ENCODE measurements at places on chromosomes 16 and 17. TPM values are rescaled to one million over a fixed set of nuclear protein-coding genes. Genes with fewer than 3 reads are reported as not detected.
A peak's percentile ranks its signal among the peaks of the same experiment; 100 is the strongest.

- no peak for DNase-seq
These were observed 21.8 kb upstream of the ZKSCAN2 start for GRCh38 chr16:25279491-25279890.

DNA sequence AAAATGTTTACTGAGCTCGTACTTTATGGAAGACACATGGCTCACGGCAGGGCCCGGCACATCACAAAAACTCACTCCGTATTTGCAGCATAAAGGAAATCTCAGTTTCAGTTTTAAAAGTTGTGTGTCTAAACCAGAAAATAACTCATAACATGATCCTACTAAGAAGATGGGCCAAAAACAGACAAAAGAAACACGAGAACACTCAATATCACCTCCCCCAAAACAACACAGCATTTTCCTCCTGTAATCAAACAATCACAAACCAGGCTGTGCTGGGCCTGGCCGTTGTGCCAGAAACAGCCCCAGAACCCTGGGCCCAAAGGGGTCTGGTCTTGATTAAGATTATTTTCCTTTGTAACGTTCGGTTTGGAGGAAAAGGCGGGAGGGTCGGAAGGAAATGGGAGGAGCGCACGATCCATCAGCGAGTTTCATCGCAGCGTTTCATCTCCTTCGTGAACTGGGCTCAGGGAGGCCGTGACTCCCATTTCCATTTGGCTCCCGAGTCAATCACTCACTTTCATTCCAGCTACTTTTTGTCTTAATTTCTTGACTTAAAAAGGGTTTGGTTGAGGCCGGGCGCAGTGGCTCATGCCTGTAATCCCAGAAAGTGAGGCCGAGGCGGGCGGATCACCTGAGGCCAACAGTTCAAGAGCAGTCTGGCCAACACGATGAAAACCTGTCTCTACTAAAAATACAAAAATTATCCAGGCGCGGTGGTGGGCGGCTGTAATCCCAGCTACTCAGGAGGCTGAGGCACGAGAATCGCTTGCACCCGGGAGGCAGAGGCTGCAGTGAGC is 61.4 kb downstream of the NXN start:
- DNase-seq = no peak

DNA sequence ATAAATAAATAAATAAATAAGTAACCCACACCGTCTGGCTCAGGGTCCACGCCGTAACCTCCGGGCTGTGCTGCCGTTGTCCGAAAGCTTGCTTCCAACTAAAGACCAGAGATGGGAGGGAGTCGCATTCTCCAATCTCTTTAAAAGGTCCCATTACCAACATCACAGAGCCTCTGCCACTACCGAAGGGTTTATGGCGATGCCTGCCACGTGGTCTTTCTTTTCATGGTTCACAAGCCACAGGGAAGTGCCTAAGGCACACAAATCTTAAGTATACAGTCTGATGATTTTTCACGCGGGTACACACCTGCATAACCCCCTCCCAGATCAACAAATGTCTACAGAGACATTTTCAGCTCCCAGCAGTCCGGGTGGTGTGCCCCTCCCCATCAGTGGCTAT is 1.4 kb downstream of the COTL1 start:
- DNase-seq = no peak

DNA sequence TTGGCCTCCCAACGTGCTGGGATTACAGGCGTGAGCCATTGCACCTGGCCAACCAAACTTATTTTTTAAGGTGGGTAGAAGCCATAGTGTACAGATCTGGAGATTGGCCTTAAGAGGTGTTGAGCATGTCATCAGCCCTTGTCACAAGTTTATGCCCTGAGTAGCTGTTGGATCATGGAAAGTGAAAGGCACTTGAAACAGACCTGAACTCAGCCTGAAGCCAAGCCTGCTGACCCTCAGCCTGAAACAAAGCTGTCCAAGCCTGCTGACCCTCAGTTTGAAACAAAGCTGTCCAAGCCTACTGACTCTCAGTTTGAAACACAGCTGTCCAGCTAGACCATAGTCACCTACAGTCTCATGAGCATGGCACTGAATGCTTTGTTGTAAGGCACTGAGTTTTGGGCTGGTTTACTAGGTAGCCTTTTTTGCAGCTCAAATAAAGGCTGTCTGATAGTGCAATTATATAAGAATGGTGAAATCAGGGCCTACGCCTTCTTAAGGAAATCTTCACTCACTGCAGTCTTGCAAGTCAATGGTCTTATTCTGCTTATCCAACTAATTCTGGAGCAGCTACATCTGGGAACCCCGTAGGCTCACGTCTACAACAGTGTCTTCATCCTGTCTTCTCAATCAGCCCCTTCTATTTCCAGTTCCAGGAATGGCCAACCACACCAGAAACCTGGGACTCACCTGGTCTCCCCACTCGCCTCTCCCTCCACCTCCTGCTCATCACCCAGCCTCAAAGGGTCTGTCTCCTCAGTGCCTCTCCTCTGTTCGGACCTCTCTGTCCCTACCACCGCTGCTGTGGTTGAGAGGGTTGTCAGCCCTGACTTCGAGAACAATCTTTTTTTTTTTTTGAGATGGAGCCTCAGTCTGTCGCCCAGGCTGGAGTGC is 2.9 kb upstream of the NPIPB15 start:
- no peak for DNase-seq

GRCh38 chr16:67548265-67549126 is 13.8 kb upstream of the CTCF start:
- peak; percentile 58 for DNase-seq

GRCh38 chr17:62793919-62794665 is 14.0 kb downstream of the MARCHF10 start:
- DNase-seq = no peak

DNA sequence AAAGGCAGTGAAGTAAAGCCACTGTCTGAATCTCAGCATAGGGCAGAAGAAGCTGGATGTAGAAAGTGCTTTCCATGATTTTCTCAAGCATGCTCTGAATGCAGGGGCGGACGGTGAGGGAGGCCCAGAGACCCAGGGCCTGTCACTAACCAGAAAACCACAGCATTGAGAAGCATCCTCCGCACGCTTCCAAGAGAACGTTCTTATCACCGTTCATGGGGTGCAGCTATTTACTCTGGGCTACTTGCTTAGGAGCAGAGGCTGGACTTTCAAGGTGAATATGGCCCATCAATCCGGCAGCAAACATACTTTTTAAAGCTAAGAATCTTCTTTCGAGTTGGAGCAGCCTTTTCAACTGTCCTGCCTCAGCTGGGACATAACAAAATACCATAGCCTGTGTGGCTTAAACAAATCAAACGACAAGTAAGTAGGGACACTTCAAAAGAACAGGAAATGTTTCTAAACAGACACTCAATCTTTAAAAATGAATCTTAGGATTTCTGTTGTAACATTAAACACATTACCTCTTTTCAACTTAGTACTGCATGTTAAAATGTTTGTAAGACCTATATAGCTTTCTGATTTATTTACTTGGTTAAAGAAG is 46.5 kb upstream of the CDRT4 start:
- no peak for DNase-seq

GRCh38 chr16:68951991-68952877 is 108.9 kb downstream of the TANGO6 start:
- no peak for DNase-seq

GRCh38 chr16:47144559-47144877 is 773 bp upstream of the NETO2 start:
- no peak for DNase-seq

GRCh38 chr16:56263711-56264608 is 72.7 kb downstream of the GNAO1 start:
- peak; percentile 60 for DNase-seq

DNA sequence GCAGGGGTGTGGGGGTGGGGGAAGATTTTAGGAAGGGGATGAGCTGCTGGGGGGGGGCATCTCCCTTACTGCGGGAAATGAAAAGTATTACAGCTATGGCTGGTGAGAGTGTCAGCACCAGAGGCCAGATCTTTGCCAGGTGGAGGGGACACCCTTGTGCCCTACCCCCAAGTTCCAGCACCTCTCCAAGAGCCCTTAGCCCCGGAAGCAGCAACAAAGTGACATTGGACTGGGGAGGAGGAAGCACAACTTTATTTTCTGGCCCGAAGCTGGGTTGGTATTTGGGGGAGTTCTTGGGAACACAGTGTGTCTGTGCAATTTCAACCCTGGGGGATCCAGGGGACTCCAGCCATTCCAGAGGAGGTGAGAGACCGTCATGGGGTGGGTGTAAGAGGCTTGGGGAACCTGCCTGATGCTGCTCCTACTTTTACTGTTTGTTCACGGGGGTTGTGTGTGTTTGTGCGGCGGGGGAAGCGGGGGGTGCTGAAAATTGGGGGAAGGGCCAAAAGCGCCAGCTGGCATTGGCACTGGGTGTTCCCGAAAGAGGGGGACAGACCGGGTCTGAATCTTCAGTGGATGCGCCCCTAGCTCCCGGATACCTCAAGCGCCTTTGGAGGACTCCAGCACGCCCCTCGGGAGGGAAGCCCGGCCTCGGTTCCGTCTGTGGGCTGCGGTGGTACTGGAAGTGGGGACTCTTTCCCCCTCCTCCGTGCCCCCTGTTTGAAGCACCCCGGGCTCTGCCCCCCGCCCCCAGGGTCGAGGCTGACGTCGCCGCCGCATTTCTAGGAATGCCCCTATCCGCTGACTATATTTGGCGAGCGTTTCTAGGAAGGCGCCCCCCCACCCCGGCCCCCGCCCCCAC is 230.3 kb downstream of the MRTFB start:
- peak; percentile 77 for DNase-seq

GRCh38 chr17:77433385-77434135 is 292.8 kb downstream of the SEC14L1 start:
- DNase-seq = peak; percentile 78

GRCh38 chr16:4498546-4499195 is 22.5 kb downstream of the HMOX2 start:
- DNase-seq = no peak

GRCh38 chr16:47939680-47940079 is 216.1 kb downstream of the ABCC12 start:
- no peak for DNase-seq

DNA sequence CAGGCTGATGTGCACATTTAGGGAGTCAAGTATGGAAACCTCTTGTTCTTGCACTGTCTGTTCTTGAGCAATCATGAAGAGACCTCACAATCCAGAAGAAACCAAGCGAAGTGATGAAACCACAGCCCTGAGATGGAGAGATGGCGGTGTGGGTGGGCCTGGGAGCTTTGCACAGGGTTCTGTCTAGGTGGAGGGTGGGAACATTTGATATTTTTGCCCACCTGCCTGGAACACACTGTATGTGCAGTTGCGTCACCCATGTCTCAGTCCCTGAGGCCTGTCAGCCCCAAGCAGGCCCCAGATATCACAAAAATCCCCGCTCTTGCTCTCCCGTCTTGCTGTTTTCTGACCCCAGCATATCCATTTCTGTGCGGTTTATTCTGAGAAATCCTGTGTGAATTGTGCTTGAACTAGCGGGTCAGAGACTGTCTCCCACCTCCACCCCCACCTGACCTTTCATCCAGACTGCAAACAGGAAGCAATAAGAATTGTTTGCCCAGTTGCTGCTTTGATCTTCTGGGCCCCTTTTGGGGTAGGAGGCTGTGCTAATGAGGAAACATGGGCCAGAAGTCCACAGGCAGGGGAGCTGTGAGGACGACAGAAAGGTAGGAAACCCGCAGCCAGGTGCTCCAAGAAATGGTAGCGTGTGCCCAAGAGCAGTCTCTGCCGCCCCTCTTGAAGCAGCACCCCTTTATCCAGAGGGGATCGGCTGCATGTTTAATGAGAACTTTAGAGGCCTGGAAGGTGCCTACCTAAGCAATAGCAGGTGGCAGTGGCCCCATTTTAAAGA is 183.8 kb downstream of the CCDC182 start:
- DNase-seq = no peak

DNA sequence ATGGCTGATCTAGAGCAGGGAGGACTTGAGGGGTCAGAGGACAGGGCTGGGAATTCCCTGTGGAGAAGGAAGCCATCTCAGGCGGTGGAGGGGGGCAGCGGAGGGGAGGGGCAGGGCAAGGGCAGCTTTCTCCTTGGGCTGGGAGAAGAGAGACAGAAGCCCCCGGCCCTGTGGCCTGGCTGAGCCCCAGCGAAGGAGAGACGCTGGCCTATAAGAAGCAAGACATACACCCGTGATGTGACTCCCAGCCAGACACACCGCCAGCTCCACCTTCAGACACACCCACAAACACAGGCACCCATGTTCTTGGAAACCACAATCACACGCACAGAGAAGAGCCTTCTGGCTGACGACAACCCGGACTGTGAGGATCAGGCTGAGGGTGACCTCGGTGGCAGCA is 10.0 kb downstream of the TRPV3 start:
- DNase-seq = no peak

DNA sequence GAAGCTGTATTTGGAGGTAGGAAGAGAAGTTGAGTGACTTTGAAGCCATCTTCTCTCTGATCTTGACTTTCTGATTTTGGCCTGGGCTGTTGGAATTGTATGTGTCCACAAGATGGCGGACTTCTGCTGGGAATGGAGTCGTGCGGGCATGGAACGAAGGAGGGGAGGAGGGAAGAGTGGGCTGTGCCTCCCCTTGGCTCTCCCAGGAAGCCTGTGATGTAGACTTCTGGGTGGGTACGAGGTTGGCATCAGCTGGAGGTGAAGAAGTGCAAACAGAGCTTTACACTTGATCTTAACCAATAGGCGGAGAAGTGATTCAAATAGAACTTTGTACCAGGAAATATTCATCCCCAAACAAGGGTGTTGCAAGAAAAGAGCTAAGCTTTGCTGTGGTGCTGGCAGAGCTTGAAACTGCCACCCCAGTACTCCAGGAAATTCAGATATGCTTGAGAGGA is 7.4 kb upstream of the TMEM220 start:
- DNase-seq = peak; percentile 80

- DNase-seq = no peak
These were observed 14.9 kb upstream of the DHRS11 start for GRCh38 chr17:36576793-36577192.

DNA sequence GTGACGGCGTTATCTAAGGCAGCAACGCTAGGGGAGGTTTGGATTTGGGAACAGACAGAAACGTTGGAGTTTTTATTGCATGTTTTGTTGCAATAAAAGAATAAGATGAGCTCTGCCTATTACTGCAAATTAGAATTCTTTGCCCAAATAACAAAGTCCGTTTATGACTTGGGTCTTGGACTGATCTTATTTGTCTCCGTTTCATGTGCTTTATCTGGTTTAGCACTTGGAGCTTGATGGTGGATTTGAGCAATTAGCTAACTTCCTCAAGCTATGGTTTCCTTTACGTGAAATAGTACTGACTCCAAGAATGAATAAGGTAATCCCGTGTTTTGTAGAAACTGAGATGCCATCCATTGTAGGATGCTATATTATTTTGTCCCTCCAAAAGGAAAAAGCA is 233.0 kb upstream of the IRX5 start:
- no peak for DNase-seq

DNA sequence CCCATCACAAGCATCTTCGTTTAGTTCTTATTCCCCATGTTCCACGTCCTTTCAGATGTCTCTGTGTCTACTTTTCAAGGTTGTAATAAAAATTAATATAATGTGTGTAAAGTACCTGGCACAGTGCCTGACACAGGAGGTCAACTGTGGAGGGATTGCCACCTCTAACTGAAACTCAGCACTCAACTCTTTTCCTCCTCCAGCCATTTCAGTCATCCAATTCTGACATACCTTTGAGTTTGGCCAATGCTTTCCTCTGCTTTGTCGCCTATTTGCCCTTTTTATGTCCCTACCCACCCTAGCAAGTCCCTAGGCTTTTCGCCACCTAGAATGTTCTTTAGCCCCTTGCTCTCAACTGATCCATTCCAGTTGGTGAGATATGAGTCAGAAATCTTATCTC is 1.6 kb downstream of the UBE2Z start:
- DNase-seq = no peak

- DNase-seq = peak; percentile 95
These were observed 2.4 kb upstream of the BCKDK start for GRCh38 chr16:31105677-31106213.

GRCh38 chr16:52229471-52229870 is 317.5 kb downstream of the TOX3 start:
- no peak for DNase-seq

C17orf107 gene
- total RNA-seq = 0.71 TPM

LLGL2 gene
- total RNA-seq = 2.1 TPM

SHISA6 gene
- 1.1 TPM for total RNA-seq

LPCAT2 gene
- total RNA-seq = 9.6 TPM

Measured in sigmoid colon (tissue), 7 donors.